ENCODE measurements at places on chromosomes 1 and 21. TPM values are rescaled to one million over a fixed set of nuclear protein-coding genes. Genes with fewer than 3 reads are reported as not detected.

Gene KCNE1
- 3.0 TPM for total RNA-seq

DNA sequence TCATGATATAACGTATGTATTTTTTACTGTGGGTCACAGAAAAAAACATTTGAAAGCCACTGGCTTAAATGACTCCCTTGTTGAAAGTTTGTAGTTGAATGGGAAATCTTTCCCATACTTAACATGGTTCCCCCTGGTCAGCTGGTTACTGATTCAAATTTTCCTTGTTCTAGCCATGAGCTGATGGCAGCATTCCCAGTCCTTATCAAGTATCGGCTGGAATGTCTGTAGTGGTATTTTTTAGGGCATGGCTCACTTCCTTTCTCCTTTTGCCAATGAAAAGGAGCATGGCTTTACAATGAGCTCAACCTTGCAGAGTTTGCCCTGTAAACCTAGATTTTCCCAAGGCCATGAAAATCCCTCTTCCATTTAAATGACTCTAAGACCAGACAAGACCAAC is 55.7 kb downstream of the GIPC2 start:
- DNase-seq: no peak

GRCh38 chr1:51515982-51516648 is 3.0 kb downstream of the EPS15 start:
- DNase-seq: no peak

GRCh38 chr1:220819467-220820026 is 32.8 kb downstream of the MTARC1 start:
- DNase-seq: no peak

- no peak for DNase-seq
These were observed 1.6 kb downstream of the NPR1 start for GRCh38 chr1:153680120-153680403.

All from sigmoid colon (tissue), 7 donors.